ENCODE measurements at places on chromosomes 5 and 9.

DNA sequence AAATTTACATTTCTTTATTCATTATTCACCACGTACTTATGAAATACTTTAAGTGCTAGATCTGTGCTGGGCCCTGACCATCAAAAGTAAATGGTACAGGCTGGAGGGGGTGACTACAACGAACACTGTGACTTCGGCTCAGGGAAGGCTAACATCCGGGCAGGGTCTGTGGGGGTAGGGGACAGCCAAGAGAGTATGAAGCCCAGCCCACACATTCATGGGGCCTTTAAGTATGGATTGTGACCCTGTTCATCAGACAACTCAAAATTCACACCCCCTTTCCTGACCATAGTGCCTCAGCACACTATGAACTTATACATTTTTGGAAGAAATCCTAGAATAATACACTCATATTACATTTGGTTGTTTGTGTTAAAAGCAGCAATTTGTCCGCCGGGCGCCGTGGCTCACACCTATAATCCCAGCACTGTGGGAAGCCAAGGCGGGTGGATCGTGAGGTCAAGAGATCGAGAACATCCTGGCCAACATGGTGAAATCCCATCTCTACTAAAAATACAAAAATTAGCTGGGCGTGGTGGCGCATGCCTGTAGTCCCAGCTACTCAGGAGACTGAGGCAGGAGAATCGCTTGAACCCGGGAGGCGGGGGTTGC is 33.3 kb downstream of the MORN5 start:
- DNase-seq, result no peak

DNA sequence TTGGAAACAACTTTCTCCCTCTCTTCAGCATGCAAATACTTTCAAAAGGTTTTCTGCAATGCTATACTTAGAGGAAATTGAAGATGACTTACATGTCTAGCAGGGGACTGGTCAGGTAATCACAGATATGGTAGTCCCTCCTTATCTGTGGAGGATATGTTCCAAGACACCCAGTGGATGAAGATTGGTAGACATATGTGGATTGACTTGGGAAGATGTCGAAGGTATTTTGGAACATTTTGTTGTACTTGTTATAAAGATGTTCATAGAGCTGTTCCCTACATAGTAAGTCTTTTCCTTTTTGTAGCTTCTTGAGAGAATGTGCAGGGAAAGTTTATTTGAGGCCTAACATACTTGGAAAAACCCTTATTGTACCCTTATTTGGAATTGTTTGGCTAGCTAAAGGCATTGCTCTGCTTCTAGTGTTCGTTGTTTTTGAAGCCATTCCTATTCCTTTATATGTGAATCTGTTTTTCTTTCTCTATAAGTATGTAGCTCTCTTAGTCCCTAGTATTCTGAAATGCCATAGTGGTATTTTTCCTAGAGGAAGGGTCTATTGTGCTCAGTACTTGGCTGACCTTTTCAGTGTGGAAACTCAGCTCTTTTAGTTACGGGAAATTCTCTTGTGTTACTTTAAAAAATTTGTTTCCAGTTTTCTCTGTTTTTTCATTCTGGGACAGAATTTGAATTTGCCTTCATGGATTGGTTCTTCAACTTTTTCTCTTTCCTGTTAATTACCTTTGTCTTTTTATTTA is 25.7 kb downstream of the GPR151 start:
- DNase-seq, result no peak

- DNase-seq, result no peak
Observed at GRCh38 chr5:15951550-15951949, 228.0 kb downstream of the MARCHF11 start.

- no peak for DNase-seq
Observed at GRCh38 chr5:138241688-138242571, 28.8 kb upstream of the CDC23 start.

DNA sequence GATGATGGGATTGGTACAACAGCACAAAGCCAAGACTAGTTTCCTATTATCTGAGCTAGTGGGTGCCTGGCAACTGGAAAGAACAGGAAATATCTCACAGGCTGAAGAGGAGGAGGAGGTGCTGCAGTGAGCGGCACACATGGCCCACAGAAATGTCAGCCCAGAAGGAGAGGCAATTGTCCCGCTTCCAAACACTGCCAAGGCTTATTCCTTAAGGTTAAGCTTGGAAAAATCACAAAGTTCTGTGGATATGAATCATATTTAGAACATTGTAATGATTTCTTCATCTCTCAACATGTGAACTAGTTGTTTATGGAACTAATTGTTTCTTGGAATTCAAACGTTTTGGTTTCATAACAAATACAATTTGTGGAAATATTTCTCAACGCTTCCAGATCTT is 1019.5 kb upstream of the SEMA6A start:
- DNase-seq, result no peak

DNA sequence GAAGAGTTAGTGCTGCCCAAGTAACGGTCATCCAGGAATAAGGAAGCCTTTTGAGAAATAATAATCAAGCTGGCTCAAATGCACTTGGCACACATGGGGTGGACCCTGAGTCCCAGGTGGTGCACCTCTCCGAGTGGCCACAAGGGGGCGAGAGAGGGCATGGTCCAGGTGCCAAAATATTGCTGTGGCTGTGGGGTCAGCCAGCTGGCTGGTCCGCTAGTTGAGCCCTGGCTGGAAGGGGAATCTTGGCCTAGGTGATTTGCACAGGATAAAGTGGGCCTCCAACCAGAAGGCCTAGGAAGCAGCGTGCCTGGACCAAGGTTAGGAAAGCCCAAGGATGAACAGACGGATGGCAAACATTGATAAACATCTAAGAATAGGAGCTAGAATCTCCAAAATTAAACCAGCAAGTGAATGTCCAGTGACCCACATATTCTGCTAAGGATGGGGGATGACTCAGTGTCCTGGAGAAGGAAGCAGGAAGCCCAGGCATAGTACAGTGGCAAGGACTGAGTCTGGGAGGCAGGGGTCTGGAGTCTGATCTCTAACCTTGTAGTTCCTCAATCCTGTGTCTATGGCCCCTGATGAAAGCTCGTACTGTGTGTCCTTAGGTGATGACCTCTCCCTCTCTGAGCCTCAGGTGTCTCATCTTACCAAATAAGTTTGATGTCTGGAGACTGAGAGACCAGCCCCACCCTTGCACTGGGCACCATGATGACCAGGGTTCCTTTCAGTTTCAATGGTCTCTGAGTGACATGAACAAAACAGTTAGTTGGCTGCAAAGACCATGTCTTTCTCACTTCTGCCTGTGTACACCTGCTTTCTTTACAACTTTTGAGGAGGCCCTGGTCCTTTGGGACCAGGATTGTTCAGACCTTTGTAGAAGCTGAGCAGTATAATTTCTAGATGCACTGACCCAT is 19.2 kb upstream of the SHB start:
- DNase-seq, result peak; percentile 66
